ENCODE measurements at places on chromosomes 7 and 10.

DNA sequence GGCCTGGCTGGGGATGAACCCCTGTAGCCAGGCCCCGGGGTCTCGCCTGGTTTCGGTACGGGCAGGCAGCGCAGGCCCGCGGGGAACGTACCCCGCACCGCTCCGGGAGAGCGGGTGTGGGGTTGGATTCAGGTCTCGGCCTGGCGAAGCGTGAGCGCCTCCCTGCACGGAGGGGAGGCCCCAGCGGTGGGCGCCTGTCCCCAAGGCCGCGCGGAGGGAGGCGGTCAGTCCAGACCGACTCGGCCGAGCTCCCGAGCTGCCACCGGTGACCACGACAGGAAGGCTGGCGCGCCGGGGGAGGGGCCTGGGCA lies 378 bp upstream of the INPP5F start:
- DNase-seq, result no peak

DNA sequence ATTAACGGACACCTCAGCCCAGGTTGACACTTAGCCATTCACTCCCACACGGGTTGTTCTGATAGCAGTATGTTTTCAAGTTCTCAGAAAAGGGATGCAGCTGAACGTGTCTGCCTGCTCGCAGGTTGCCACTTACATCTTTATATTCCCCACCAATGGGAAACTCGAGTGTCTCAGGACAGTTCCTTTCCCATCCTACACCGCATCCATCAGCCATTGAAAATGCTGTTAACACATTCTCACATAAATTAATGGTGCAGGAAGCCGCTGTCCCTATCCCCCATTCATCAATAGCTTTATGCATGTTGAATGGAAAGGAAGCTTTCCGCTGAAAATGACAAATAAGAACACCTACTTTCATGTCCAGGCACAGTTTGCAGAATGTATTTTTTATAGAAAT lies 1.7 kb upstream of the FGFR2 start:
- DNase-seq, result no peak

GRCh38 chr10:102656791-102657371 lies 12.6 kb downstream of the TRIM8 start:
- DNase-seq, result no peak

DNA sequence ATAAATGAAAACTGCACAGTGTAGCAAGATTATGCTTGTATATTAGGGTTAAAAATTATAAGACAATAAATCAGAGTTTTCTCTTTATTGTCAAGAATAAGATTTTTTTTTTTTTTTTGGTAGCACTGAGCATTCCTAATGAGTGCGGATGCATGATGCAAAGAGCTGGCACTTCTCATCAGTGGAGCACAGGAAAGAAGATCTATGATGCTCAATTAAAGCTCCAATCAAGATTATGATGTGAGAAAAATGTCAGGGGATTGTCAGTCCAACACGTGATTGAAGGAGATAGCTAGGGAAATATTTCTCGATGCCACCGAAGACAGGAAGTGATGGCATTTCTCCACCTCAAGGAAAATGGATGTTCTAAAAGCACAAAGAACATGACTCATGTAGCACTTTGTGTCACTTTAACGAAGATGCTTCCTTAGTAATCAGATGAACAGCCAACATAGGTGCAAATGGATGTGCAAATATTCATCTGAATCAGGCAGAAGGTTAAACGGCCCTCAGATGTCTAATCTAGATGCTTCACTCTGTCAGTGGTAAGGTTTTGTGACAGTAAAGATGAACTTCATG lies 240.9 kb downstream of the THSD7A start:
- DNase-seq, result no peak

DNA sequence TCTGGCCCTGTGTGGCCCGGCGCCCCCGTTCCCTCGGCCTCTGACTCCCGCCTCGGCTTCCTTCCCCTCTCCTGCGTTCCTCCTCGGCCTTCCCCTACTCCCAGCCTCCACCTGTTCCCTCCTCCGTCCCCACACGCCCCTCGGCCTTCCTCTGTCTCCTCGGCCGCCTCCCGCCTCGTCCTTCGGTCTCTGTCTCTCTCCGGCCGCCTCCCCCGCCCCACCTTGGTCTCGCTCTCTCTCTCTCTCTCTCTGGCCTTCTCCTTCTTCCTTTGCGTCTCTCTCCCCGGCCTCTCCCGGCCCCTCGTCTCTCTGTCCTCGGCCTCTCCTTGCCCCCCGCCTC lies 588 bp downstream of the GET4 start:
- DNase-seq, result no peak

GRCh38 chr10:29689001-29689400 lies 54.2 kb upstream of the SVIL start:
- no peak for DNase-seq

- DNase-seq, result no peak
Observed at GRCh38 chr10:71059054-71059818, 153.1 kb upstream of the UNC5B start.

DNA sequence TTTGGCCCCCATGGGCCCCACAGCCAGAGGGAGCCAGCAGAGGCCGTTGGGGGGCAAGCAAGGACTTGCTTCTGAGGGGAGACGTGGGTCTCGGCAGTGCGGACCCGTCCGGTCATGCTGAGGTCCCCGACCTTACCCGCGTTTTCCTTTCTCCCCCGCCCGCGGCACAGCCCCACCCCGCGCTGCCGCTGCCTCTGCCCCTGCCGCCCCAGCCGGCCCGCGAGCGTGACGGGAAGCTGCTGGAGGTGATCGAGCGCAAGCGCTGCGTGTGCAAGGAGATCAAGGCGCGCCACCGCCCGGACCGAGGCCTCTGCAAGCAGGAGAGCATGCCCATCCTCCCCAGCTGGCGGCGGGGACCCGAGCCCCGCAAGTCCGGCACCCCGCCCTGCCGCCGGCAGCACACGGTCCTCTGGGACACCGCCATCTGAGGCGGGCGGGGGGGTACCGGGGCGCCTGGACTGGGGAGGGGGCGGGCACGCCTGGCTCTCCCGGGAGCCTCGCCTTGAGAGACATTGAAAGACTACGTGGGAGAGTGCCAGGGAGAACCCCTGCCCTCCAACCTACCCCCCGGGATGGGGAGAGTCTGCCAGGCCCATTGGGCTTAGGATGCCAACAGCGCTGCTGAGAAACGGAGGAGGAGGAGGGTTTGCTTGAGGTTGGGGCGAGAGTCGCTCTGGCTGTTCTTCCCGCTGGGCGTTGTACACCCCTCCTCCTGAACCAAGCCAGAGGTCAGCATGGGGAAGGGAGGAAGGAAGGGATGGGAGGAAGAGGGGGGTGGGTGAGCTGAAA lies 9.9 kb downstream of the NYAP1 start:
- DNase-seq, result peak; percentile 71

GRCh38 chr7:155864991-155865690 lies 52.9 kb upstream of the SHH start:
- no peak for DNase-seq

- DNase-seq, result no peak
Observed at GRCh38 chr10:55746002-55746401, 615.1 kb downstream of the ZWINT start.

DNA sequence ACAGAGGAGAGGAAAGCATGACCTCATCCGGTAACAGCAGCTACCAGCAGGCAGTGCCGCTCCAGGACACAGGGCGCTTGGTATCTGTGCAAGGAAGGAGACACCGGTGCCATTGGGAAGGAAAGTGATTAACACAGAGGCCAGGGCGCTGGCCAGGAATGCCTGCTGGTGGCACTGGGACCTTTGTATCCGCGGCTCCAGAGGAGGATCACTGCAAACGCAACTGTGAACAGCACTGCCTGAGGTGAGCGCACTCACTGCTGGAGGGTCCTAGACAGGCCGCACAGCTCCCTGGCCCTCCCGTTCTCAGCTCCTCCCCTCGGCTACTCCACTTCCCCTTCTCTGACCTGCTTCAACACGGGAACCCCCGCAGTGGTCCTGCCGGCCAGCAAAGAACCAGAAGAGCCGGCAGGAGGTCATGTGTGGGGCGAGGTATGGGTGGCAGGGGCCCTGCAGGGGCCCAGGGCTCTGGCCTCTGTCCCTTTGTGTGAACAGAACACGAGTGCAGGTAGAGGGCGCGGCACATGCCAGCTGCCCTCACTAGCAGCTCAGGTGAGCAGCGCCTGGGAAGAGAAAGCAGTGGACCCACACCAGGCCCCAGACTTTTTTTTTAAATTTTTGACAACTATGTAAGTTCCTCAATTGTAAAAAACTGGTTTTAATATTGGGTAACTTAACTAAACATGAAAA lies 107.6 kb downstream of the VIPR2 start:
- no peak for DNase-seq

DNA sequence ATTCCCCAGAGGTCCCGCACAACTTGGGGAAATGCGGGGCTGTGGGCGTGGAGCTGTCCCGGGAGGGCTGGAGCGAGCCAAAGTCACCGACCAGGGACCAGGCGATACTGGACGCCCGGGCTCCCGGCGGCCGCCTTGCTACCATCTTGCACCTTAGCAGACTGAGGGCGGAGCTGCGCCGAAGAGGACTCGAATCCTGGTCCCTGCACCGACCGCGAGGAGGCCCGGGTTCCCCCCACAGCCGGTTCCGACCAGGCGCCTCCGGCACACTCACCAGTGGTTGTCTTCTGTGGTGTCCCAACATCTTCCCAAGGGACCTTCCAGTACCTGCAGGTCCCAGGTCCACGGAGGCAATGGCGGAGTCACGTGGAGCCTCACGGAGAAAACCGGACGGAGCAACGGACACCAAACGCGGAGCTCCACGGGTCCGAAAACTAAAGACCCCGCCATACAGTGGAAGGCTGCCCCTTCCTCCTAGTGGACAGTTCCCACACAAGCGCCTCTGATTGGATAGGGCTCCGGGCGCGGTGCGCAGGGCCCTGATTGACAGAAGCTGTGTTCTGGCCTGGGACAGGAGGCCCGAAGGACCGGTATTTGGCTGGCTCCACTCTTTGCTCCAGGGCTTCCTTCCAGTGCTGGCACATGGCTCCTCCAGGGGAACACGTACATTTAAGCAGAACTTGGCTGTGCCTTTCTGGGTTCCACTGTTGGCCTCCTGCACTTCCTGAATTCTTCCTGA lies 124.6 kb upstream of the ZNF479 start:
- no peak for DNase-seq

- no peak for DNase-seq
Observed at GRCh38 chr7:99554939-99555338, 3.0 kb upstream of the FAM200A start.

GRCh38 chr10:127456122-127456521 lies 93.0 kb upstream of the NPS start:
- DNase-seq, result no peak

GRCh38 chr10:22959292-22959691 lies 31.4 kb downstream of the ARMC3 start:
- DNase-seq, result no peak

DNA sequence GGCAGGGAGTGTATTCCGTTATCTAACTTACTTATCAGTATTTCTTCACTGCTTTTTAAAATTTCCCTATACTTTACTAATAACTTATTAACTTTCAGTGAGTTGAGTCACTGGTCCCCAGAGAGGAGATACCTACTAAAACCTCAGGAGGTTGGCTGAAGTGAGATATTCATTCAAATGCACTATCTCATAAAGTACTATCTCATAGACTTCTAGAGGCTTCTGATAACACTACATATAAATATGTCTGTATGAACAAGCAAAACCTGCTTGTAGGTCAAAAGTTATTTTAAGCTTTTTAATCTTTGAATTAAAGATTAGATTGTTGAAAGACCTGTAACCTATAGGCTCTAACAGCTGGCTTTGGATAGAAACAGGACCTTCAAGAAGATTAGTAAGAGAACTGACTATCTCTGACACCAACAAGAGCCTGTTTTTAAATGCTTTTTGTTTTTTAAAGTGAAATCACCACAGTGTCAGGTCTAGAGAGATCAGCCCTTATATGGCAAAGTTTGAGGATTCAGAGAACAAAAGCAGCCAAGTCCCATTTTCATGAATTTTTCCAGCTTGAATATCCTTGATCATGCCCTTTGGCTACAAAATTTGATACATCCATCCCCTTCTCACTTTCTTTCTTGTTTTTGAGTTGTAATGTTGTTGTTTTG lies 242.2 kb downstream of the ARL4A start:
- DNase-seq, result no peak

DNA sequence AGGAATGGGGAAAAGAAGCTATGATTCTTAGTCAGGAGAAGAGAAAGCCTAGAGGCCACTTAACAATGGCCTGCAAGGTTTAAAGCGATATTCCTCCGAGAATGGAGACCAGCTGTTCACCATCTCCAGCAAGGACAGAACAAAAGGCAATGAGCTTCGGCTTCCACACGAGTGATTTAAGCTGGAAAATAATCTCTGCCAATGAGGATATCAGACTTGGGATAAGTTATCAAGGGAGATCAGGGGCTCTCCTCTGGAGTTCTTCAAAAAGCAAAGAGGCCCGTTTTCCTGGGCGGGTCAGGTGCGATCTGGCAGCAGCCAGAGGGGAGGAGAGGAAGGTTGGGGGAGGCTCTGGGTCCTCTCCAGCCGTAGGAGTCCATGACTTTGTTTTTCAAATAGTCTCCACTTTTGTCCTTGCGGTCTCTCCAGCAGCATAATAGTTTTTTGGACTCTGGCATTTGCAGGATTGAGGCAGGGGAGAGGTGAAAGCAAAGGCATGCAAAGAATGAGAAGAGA lies 211.3 kb downstream of the SKIDA1 start:
- no peak for DNase-seq

DNA sequence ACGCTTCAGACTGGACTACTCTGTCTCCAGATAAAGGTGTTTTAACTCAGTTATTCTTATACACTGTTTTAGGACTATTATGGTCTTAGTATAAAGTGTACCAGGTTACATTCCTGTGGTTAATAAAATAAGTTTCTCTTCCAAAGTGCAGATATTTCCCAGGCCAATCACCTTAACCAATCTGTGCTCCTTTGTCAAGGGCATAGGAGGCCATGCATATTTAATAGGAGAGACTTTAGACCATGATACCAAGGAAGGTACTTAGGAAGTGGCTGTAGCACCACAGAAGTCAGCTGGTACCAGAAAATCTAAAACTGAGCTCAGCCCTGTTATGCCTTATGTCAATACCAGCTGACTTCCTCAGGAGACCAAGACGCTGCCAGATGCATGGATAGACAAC lies 226.5 kb upstream of the TMEM72 start:
- no peak for DNase-seq

DNA sequence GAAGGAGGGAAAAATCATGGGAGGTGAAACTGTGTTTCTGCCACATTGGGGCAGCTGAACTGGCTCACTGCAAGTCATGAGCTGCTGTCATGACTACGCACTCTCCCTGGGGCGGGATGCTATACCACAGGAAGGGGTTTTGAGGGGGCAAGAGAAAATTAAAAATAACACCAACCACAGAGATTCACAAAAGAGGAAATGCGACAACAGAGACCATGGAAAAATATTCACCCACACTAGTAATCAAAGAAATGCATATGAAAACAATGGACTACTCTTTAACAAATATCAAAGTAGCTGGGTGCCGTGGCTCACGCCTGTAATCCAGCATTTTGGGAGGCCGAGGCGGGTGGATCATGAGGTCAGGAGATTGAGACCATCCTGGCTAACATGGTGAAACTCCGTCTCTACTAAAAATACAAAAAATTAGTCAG lies 65.2 kb upstream of the TM9SF3 start:
- no peak for DNase-seq

GRCh38 chr10:7092603-7093002 lies 318.2 kb downstream of the SFMBT2 start:
- DNase-seq, result no peak

Data from mucosa of descending colon (tissue), 3 donors.